ENCODE measurements at places on chromosomes 12 and 14.

DNA sequence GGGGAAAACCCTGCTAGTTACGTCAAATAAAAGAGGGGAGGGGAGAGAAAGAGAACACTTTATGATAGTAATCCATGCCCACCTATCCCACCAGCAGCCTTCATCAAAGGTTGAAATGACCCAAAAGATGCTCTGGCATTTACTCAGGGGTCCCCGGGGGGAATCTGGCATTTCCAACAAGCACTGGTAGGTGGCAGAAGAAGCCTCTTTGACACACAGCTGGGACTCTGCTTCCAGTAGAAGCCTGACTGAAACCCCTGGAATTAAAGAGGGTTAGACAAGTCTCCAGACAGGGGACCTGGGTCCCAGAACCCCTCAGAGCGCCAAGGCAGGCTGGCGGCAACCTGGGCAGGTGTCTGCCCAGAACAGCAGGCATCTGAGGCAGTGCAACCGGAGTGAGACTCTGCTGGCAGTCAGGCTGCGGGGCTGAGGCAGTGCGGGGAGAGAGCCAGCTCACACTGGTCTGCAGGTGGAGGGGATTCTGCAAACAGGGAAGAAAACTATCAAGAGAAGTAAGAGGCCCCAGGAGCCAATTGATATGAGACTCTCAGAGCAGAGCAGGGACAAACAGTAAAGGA is 85.0 kb upstream of the CAPRIN2 start:
- DNase-seq, result no peak

GRCh38 chr12:76341436-76342030 is 6.7 kb downstream of the BBS10 start:
- DNase-seq, result peak; percentile 41

DNA sequence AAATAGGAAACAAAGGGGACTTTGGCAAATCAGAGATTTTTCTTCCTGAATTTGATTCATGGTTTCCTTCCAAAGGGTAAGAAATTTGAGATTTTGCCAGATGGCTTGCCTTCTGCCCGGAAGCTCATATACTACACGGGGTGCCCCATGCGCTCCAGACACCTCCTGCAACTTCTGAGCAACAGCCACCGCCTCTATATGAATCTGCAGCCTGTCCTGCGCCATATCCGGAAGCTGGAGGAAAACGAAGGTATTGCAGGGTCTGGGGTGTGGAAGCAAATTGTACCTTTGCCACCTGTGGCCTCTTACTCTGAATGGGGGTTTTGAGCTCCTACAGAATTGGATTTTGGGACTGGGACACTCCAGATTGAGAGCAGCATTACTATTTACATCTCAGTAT is 63.5 kb downstream of the FRMD6 start:
- DNase-seq, result no peak

- DNase-seq, result no peak
Observed at GRCh38 chr14:64792231-64792630, 87.5 kb downstream of the SPTB start.

DNA sequence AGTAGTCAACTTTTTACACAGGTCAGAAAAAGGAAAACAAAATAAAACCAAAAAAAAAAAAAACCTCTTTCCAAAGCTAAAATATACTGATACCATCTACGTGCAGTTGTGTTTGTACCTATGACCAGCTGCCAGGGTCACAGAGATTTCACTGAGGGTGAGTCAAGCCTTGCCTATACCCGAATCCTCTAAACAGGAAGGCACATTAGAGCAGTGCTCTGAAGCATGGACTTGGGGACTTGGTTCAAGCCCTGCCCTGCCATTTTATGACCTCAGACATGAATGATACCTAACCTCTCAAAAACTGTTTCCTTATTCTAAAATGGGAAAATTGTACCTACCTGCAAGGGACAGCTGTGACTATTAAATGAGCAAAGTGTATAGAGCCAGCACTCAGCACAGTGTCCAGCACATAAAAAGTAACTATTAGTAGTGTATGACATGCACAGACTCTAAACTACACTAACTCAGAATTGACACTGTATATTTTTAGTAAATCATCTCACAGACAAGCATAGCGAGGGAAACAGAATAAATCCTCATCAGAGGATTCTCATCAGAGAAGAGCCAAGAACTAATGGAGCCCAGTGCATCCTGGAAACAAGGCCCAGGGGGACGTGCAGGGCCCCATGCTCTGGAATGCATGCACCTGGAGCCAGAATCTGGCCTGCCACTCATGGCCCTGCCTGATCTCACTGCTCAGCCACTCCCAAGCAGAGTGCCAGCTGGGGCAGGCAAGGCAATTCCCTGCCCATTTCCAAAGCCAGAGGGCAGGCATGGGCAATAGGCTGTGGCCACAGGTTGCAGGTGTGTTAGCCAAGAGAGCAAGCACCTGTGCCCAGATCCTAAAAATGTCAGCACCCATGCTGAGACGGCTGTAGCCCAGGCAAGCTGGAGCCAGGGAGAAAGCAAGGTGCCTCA is 57.0 kb downstream of the NT5DC3 start:
- DNase-seq, result no peak

DNA sequence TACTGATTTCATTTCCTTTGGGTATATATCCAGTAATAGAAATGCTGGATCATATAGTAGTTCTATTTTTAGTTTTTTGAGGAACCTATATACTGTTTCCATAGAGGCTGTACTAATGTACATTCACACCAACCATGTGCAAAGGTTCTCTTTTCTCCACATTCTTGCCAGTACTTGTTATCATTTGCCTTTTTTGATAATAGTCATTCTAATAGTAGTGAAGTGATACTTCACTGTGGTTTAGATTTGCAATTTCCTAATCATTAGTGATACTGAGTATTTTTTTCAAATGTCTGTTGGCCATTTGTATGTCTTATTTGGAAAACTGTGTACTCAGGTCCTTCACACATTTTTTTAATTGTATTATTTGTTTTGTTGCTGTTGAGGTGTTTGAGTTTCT is 148.2 kb upstream of the NAV3 start:
- DNase-seq, result no peak

DNA sequence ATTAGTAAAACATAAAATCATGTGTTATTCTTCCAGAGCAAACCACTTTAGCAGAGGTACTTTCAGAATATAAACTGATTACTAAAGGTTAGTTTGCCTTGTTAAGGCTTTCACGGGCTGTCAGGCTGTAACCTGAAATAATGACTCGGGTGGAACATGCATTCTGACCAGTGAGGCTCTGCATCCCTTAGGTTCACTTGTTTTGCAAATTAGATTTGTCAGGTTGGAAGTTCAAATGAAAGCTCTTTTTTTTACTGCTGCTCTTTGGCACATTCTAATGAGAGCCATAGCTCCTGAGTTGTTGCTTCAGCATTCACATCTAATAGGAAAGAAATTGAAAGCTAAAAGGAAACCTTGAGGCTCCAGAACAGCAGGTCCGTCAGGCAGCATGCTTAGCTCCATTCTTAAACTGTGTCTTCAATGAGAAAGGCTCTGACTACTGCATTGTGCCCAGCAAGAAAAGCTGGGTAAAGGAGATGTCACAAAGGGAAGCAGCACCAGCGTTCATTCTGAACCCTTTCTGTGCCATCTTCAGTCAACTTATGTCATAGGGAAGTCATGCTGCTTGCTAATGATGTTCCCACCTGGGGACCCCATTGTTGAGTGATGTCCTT is 445.5 kb upstream of the FBXO33 start:
- DNase-seq, result no peak

DNA sequence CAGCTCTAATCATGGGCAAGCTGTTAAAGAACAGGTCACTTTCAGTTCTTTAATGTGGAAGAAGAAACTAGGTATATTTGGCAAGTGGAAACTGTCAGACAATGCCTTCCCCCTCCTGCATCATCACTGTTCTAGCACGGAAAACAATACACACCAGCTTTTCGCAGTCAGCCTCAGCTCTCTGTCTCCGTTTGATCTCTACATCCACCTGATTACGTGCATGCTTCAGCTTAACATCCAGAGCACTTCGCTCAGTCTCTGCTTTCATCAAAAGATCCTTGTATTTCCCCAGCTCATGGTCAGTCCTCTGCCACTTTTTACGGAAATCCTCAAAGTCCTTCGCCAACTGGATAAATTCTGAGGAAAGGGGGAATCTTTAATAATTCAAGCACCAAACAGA is 19.0 kb downstream of the RACGAP1 start:
- no peak for DNase-seq

DNA sequence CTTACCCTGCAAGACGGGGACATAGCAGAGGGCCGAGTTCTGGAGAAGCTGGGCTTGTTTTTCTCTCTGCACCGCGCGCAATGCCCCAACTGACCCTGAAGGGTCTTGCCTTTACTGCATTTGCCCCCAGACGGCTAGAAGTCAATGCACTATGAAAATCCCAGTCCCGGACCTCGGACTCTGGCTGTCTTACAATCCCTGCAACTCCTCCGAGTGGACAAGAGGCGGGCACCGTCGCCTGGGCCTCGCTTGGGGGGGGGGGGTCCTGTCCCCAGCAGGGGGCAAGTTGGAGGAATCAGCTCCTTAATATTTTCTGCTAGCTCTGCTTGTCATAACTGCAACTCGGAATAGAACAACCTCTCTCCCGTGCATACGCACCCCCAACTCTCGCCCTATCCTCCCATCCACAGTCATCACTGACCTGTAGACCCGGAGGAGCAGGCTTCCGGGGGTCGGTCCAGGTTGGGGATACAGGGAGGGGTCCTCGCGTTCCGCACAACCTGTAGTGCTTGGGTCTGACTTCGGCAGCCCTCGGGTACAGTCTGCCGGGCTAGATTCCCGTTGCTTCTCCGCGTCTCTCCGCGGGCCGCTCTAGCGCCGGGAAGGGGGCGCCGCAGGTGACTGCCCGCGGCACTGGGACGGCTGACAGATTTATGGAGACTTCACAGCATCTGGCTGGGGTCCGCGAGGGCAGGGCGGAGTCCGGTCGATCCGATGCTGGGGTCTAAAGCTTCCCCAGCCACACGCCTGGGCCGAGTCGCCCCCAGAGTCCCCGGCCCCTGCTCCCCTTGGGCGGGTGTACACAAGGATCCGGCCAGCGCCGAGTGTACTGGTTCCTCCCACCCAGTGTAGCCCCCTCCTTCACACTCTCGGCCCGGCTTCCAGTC is 3.3 kb upstream of the PAX9 start:
- DNase-seq, result no peak

- no peak for DNase-seq
Observed at GRCh38 chr12:73308079-73308478, 1035.9 kb downstream of the TRHDE start.

DNA sequence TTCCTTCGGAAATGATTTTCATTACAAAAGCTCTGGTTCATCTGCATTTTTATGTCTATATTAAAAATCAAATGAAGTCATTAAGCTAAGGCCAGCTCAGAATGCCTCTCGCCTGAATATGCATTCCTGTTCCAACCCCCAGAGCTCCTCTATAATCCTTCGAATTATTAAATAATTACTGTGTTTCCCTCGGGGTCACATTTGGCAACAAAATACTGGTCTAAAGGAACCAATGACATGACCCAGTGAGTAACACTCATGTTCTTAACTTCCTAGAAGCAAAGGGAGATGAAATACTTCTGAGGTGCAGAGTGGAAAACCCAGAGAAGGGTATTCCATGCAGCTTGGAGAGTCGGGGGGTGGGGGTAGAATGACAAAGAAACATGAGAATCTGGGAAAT is 68.3 kb downstream of the FOXN3 start:
- no peak for DNase-seq

- DNase-seq, result no peak
Observed at GRCh38 chr12:10737249-10737648, 14.1 kb upstream of the YBX3 start.

- DNase-seq, result no peak
Observed at GRCh38 chr12:117450209-117450608, 88.8 kb upstream of the NOS1 start.

- DNase-seq, result no peak
Observed at GRCh38 chr12:101884174-101884573, 6.8 kb downstream of the DRAM1 start.

- no peak for DNase-seq
Observed at GRCh38 chr12:96248136-96248931, 54.2 kb downstream of the ELK3 start.

- no peak for DNase-seq
Observed at GRCh38 chr12:87814625-87815024, 214.6 kb downstream of the C12orf50 start.

- DNase-seq, result no peak
Observed at GRCh38 chr14:86179980-86180379, 650.0 kb downstream of the FLRT2 start.

- no peak for DNase-seq
Observed at GRCh38 chr14:92552066-92552465, 38.5 kb downstream of the RIN3 start.

- no peak for DNase-seq
Observed at GRCh38 chr14:103846543-103847450, 578 bp downstream of the PPP1R13B start.

- no peak for DNase-seq
Observed at GRCh38 chr14:60665177-60665550, 15.9 kb upstream of the SIX1 start.

- no peak for DNase-seq
Observed at GRCh38 chr12:95970905-95971304, 25.2 kb downstream of the HAL start.

- no peak for DNase-seq
Observed at GRCh38 chr12:67508830-67509229, 139.7 kb upstream of the DYRK2 start.

- DNase-seq, result peak; percentile 91
Observed at GRCh38 chr12:51752234-51752889, 96.2 kb downstream of the FIGNL2 start.

DNA sequence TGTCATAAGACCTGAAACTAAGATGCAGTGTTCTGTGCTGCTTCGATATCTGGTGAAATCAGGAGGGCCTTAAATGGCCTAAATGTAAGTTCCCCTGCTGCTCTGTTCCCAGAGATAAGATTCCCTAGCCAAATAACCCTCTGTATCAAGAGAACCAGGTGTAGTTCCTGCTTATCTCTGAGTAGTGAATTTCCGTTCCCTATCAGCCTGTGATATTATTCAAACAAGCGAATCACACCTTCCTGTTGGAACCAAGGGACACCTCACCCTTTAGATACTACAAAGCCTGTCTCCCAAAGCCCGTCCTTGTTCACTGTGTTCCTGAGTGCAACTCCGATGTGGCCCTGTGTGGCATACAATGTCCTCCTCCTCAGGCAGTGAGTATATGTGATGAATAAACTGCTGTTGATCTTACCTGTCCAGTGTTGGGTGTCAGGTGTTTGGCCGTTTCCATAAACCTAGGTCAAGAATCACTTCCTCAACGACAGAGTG is 52.2 kb upstream of the COCH start:
- no peak for DNase-seq

DNA sequence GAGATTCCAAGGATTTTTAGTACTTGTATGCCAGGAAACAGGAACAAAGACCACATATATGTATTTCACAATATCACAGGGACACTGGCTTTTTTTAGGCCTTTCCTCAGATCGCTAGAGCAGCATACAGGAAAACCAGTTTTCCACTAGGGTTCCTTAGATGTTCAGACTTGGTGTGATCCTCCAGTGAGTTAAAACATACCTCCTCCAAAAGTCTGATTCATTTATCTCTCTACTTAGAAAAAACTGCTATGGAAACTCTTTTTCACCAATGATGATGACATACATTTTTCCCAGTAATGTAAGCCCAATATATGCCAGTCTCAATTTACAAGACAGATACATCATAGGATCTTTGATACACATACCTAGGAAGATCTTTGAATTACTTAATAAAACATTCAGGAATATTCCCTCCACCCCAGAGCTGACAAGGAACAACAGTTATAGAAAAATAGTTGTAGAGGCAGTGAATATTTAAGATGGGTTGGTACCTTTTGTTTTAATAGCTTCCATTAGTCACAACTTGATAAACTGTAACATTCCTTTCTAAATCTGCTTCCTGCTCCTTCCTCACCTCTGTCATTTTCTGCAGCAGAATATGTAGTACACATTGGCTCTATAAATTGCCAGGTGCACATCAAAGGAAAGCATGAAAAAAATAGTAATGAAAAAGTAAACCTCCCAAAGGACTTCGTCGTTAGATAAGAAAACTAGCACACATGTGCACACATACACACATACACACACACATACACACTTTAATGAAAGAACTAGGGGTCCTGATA is 27.5 kb downstream of the BCAT1 start:
- DNase-seq, result peak; percentile 74

Measured in HFFc6 (cell line).